ENCODE measurements at places on chromosomes 3 and 15.

DNA sequence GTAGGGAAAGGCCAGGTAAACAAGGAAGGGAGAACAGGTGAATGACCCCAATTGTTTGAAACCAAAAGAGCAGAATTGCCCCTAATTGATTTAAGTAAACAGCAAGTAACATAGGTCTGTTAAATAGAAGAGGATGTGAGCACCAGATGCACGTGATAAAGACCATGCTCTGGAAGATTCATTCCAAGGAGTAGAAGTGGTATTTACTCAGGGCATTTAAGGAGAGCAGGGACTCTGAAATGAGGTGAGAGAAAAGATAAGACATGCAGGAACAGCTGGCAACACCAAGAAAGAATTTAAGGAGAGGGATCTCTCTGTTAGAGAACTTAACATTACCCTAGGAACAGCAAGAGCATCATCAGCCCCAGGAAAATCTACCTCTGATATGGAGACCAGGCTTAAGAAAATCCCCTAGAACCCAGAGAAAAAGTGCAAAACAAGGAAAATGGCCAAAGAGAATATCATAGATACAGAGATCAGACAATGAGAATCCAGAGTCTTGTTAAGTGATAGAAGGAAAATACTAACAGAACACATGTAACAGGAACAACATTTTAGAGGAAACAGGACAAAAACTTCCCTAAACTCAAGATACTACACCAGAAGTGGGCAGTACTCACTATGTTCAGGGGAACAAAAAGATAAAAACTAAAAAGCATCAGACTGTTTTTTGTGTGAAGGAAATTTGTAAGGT, 6.4 kb downstream of the NUDT16 start:
- no peak for DNase-seq

- no peak for DNase-seq
These were observed 93.0 kb downstream of the MEIS2 start for GRCh38 chr15:37007301-37007700.

DNA sequence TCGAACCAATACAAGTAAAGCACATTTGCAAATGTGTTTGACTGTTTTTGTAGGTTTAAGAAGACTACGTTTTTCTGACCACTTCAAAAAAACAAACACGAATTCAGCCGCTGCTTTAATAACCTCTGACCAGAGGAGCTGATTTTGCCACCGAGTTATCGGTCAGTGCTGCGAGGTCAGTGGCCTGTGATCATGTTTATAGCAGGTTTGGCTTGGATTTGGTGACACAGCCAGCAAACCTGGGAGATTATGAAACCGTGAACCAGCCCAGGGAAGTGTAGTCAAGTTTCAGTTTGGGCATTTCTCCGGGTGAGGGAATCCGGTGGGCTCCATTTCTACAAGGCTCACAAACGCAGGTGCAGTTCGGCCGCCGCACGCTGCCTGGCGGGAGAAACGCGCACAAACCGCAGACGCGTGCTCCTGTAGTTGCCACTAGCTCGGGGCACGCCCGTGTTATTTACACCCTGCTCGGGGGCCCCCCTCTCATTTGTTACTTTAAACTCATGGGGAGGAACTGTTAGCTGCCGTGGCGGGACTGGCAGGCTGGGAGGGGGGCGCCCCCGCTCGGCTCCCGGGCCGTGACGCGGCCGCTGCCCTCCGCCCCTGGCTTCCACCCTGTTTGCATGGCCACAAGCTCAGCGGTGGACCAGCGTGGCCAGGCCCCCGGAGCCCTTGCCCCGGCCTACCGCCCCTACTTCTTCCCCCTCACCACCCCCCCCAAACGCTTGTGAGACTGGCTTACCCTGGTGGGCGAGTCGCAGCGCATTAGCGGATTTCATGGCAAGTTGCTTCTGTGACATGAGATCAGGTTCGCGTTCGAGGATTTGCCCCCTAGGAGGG, 13.6 kb upstream of the ONECUT1 start:
- DNase-seq, result no peak

DNA sequence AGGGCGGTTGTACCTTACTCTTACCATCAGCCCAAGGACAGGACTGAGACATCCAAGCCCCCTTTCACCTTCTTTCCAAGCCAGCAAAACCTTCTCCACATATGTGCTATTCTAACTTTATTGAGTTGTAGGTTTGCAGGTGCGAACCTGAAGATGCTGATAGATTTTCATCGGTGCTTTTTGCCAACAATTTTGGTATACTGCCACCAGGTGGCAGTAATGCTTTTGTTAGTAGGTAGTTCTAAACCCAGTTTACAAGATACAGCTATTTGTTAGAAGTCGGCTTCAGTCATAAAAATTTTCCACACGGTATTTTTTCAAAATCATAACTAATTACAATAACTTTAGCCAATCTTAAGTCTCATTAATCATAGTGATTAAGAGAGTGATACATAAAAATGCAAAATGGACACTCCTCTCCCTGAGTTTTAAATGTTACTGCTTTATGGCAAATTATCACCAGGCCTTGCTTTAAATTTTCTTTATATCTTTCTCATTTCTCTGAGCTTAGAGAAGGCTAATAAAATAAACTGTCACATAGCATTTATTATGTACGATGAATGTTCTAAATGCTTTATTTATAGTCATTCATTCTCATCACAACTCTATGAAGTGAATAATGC, 636 bp downstream of the TBC1D21 start:
- DNase-seq, result peak; percentile 62

DNA sequence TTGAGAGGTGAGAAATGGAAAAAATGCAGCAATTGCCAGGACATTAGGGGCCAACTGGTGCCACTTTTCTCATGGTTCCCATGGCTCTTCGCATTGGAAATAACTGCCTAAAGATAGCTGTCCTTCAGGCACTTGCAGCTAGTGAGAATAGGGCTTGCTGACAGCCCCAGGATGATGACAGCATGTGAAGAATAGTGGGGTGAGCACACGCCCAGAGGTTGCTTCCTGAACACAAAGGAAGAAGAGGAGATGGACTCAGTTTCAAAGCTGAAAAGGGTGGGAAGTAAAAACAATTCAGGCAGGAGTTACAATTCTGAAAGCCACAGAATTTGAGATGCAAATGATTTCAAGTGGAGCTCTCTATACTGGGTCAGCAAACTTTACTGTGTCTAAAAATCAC, 45.6 kb downstream of the TNFAIP8L3 start:
- no peak for DNase-seq

- DNase-seq, result peak; percentile 23
These were observed 31.1 kb downstream of the CYFIP1 start for GRCh38 chr15:22949074-22949547.

- no peak for DNase-seq
These were observed 296.0 kb upstream of the MDFIC2 start for GRCh38 chr3:70608434-70608833.

- no peak for DNase-seq
These were observed 17.1 kb downstream of the PML start for GRCh38 chr15:74011610-74012009.

- DNase-seq, result peak; percentile 28
These were observed 9.4 kb upstream of the DYNLT2B start for GRCh38 chr3:196327405-196327804.

GRCh38 chr3:53493963-53494791, at the start of gene CACNA1D:
CACNA1D (plus strand) TSS chr3:53494611; CDS start chr3:53495167, 556 bp downstream.
- DNase-seq, result no peak

DNA sequence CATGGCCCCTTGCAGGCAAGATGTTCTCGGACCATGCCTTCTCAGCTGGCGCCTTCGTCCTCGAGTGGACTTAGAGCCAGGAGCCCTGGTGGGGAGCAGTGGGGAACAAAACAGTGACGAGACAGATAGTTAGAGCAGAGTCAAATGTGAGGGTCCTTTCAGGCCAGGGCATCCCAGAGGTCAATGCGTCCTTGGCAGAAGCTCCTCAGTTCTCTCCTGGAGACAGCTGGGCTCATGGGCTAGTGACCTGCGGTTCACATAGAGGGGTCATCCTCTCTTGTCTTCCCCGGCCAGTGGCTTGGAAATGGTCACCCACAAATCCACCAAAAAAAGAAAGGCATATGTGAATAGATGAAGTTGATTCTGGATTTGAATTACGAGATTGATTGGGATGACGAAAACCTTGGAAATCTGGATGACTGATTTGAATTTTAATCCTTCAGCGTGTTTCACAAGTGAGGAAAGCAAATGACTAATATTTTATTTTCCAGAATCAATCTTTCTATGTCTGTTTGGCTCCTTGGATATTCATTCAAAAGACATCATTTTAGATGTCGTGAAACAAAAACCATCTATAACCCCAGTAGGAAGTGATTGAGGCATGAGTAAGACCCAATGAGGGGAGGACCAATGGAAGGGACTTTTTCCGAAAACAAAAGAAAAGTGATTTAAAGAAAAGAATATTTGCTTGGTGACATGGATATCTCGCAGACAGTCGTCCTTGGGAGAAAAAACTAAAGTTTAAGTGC, 84.5 kb downstream of the ASB7 start:
- peak; percentile 58 for DNase-seq

DNA sequence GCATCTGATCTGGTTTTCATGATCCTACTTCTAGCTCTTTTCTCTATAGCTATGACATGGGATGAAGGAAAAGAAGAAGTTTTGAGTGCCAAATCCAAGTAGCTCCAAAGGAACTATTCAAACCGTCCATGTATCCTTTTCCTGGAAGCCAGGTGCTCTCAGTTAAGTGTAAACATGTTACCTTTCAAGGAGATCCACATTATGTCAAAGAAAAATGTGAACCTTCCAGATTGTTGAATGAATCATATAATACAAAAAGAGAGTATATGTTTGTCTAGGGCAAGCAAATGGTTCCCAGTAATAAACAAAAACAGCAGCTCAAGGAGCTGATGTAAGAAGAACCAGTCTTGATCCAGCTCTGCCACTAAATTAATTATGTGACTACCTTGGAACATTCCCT, 534.9 kb downstream of the MAGI1 start:
- DNase-seq, result no peak

- no peak for DNase-seq
These were observed 424.9 kb upstream of the ALCAM start for GRCh38 chr3:104941785-104942184.
